ENCODE measurements at places on chromosomes 4 and X.

DNA sequence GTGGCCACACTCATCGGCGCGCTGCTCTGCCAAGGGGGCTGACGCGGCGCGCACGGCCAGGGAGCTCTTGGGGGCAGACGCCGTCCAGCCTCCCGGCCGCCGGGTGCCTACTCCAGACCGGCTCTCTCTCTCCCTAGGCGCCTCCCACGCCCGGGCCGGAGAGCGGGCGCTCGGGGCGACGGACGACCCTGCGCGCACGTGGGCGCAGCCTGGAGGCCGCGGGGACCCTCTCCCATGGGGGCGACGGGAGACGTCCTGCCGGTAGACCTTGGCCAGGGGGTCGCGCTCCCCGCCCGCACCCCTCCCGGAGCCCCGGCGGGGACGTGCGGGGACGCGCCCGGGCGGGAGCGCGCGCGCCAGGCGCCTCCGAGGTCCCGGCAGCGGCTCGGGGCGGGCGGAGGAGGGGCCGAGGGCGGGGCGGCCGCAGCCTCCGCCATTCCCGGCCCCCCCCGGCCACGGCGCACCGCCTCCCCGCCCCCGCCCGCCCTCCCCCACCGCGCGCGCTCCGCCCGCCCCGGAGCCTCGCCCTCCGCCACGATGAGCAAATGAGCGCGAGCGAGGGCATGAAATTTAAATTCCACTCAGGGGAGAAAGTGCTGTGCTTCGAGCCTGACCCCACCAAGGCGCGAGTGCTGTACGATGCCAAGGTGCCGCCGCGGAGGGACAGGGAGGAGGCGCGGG is at the start of gene MSL3:
Gene MSL3 (plus strand): TSS at position 519 of the 681 bp plus-strand sequence. CDS start 27 bp downstream, at position 546.
- DNase-seq, result no peak

DNA sequence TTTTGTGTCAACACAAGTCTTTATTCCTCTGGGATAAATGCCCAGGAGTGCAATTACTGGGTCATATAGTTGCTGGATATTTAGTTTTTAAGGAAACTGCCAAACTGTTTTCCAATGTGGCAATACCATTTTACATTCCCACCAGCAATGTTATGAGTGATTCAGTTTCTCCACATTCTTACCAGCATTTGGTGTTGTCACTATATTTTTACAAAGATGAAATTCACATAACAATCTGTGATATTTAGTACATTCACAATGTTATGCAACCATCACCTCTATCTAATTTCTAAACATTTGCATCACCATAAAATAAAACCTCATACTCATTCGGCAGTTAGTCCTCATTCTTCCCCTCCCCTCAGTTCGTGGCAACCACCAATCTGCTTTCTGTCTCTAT is 75.0 kb downstream of the MAMLD1 start:
- no peak for DNase-seq

DNA sequence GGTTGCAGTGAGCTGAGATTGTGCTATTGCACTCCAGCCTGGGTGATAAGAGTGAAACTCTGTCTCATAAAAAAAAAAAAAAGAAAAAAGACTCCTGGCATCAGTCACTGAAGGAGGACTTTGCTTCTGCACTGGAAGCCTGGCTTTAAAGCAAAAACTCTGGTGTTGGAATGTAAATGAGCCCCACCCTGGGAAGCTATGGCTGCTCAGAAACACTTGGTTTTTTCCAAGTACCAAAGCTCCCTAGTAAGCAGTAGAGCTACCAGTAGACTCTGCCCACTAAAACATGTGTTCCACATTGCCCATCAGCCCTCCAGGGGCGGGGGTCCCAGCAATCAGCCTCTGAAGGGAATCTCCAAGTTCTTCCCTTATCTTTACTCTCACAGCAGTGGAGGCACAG is 154.4 kb downstream of the SHROOM3 start:
- DNase-seq, result no peak

GRCh38 chr4:156961196-156962057 is 10.2 kb downstream of the PDGFC start:
- DNase-seq, result no peak

DNA sequence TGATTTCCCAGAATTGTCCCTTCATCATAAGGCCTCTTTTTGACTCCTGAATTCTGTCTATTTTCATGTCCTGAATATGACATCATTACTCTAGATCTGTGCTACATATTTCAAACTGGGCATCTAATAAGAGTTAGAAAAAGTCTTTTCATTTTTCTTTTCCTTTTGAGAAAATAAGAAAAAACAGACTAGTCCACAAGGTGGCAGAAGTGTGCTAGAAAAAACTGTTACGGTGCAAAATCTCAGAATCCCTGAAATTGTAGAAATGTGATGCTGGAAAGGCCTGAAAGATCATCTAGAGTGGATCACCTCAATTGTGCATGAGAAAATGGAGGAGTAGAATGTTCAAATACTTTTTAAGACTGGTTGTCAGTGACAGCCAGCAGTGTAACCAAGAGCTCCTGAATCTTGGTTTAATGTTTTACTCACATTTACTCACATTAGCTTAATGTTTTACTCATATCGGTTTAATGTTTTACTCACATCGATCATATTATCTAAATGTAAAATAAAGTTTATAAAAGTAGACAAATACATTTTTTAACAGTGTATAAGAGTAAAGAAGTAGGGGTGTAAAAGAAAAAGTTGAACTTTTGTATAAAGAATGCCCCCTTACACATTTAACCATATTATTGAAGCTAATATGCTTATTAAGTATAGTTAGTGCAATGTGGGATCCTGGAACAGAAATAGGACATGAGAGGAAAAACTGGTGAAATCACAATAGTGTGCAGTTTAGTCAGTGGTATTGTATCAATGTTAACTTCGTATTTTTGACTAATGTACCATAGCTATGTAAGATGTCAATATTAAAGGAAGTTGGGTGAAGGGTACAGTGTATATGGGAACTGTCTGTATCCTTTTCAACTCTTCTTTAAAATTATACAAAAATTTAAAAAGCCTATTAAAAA is 15.2 kb downstream of the ASB11 start:
- no peak for DNase-seq

DNA sequence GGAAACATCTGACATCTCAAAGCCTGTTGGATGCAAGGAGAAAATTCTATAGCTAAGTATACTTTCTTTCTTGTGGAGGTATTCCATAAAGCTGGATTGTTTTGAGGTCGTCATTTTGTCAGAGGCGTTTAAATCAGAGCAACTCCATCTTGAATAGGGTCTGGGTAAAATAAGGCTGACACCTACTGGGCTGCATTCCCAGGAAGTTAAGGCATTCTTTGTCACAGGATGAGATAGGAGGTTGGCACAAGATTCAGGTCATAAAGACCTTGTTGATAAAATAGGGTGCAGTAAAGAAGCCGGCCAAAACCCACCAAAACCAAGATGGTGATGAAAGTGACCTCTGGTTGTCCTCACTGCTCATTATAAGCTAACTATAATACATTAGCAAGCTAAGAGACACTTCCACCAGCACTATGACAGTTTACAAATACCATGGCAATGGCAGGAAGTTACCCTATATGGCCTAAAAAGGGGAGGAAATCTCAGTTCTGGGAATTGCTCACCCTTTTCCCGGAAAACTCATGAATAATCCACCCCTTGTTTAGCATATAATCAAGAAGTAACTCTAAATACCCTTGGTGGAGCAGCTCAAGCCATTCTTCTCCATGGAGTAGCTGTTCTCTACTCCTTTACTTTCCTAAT is 11.9 kb downstream of the HSD17B13 start:
- DNase-seq, result no peak

DNA sequence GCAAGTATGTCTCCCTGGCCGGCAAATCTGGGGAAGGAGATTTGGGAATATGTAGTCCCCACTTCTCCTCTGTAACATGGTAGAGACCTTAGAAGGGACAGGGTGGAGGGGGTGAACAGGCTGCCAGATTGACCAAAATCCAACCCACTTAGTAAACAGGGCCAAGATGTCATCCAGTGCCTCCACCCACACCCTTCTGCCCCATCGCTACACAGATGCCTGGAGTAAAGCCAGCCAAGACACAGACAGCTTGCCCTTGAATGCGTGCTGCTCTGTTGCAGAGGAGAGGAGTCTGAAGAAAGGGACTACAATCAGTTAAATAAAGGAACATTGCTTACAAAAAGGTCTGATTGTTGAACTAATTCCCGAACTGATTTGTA is 160.1 kb upstream of the LDB2 start:
- no peak for DNase-seq

DNA sequence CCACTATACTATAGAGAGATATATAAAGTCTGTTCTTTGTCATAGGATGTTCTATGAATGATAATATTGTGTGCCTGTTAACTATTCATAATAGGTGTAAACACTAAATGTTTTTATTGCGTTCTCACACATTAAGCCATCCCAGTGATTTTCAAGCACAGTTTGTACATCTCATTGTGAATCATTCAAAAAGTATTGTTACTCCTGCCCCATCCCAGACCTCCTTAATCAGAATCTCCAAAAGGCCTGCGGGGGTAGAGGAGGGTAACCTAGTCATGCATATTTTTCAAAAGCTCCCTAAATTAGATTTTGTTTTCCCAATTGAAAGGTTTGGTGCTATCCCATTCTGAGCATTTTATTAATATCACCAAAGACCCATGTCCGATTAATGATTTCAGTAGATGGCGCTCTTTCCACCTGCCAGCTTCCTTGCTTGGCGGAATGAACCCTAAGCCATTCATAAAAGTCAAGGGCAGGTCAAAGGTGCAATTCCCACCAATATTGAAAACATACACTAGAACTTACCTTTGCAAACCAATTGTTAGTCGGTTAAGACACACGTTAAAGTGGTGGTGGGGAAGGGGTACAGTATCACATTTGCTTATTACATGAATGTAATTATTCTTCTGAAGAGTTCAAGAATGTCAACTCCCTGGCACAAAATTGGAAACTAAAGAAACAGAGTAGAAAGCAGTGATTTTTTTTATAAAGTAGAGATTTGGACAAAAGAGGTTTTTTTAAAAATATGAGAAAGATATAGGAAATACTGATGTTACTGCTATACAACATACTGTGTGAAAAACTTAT is 5.8 kb upstream of the TET2 start:
- DNase-seq, result no peak

GRCh38 chr4:89285745-89286144 is 21.9 kb downstream of the GPRIN3 start:
- no peak for DNase-seq

DNA sequence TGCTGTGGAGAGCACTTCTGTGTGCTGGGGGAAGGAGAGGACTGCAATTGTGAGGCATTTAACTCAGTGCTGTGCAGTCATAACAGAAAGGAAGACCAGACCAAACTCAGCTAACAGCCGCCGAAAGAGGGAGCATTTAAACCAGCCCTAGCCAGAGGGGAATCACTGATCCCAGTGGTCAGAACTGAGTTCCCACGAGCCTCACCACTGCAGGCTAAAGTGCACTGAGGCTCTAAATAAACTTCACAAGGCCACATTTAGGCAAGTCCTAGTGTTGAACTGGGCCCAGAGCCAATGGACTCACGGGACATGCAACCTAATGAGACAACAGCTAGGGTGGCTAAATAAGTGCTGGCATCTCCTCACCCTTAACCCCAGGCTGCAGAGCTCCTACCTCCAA is 20.4 kb downstream of the IQCM start:
- no peak for DNase-seq

- no peak for DNase-seq
Measured at GRCh38 chr4:147012059-147012707, 66.5 kb upstream of the TTC29 start.

- DNase-seq, result no peak
Measured at GRCh38 chr4:89008166-89008565, 48.8 kb downstream of the FAM13A start.

- DNase-seq, result no peak
Measured at GRCh38 chrX:150680974-150681373, 12.2 kb upstream of the MTMR1 start.

DNA sequence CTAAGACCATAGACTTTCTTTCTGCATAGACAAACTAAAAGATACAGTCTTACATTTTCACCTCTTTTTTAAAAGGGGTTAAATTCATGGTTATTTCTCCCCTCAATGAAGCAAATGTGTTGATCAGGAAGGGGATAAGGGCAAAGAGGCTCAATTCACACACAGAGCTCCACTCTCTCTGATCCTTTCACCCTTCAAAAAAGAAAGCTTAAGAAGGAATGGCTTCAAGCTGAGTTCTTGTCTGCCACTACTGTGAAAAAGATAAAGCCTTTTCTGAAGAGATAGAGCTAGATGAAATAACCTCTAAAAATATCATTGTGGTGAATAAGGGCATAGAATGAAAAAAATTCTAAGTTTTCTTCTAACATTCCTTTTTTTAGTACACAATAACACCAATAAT is 28.3 kb downstream of the SEPSECS start:
- no peak for DNase-seq
